ENCODE measurements at places on chromosomes 2 and 18. TPM values are rescaled to one million over a fixed set of nuclear protein-coding genes. Genes with fewer than 3 reads are reported as not detected.

TTLL4 gene
- polyA plus RNA-seq: 31.0 TPM

FECH gene
- 31.4 TPM for polyA plus RNA-seq

RAX gene
- not detected for polyA plus RNA-seq

CHAC2 gene
- polyA plus RNA-seq: 3.3 TPM

TMEM247 gene
- polyA plus RNA-seq: not detected

POTEC gene
- not detected for polyA plus RNA-seq

FBLN7 gene
- 15.1 TPM for polyA plus RNA-seq

CROCC2 gene
- polyA plus RNA-seq: 0.95 TPM

CNGA3 gene
- 0.10 TPM for polyA plus RNA-seq

FAM210A gene
- polyA plus RNA-seq: 16.5 TPM

SERPINB2 gene
- 0.24 TPM for polyA plus RNA-seq

TIGD1 gene
- 11.3 TPM for polyA plus RNA-seq

OSGEPL1 gene
- 28.5 TPM for polyA plus RNA-seq

GALNT14 gene
- 4.4 TPM for polyA plus RNA-seq

REG3G gene
- polyA plus RNA-seq: not detected

PSD4 gene
- 20.0 TPM for polyA plus RNA-seq

WDPCP gene
- polyA plus RNA-seq: 14.6 TPM

REL gene
- 11.0 TPM for polyA plus RNA-seq

IL1F10 gene
- polyA plus RNA-seq: not detected

BMP10 gene
- not detected for polyA plus RNA-seq

CLHC1 gene
- polyA plus RNA-seq: 32.9 TPM

COL4A3 gene
- polyA plus RNA-seq: 11.1 TPM

SLC9A4 gene
- polyA plus RNA-seq: not detected

PPM1G gene
- 87.6 TPM for polyA plus RNA-seq

All from right lung (tissue), 10 donors.